ENCODE measurements at places on chromosomes 2 and 18. TPM values are rescaled to one million over a fixed set of nuclear protein-coding genes. Genes with fewer than 3 reads are reported as not detected.
A peak's percentile ranks its signal among the peaks of the same experiment; 100 is the strongest.

- DNase-seq: no peak
Observed at GRCh38 chr2:168255103-168255502, 7.7 kb upstream of the STK39 start.

DNA sequence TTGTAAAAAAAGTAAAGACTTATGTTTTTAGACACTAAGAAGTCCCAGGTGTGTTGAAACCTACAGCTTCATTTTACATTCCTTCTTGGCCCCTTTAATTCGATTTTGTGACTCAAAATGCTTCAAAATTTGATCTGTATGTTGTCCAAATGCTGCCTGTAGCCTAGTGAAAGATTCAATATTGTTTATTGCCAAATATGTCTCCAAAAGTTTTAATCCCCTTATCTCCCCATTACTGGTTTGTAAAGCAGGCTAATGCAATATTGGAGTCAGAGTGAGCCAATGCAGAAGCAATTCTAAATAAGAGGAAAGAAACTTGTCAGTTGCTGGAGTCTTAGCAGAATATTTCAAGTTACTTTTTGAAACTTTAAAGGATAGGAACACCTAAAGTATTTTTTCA, 287.0 kb upstream of the ZC3H15 start:
- DNase-seq: no peak

GRCh38 chr2:128791985-128792320, 473.3 kb upstream of the HS6ST1 start:
- DNase-seq: no peak

DNA sequence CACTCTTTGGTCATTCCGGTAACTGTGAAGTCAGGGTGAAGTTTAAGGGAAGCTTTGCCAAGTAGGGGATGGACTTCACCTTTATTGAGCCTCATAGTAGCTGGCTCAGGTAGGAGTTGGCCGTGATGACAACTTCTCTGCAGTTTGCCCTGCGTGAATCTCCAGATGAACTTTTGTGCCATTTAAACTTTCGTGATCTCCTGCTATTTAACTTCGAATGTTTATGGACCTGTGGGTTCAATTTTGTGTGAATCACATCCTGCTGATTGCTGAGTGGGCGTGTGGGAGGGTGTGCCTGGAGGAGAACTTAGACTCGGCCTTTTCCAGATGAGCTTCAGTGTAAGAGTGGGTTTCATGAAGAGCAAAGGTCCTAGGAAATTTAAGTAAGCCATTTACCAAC, 4.2 kb downstream of the UGT1A1 start:
- peak; percentile 42 for DNase-seq

GRCh38 chr2:64474121-64474571, 20.2 kb downstream of the LGALSL start:
- DNase-seq: no peak

DNA sequence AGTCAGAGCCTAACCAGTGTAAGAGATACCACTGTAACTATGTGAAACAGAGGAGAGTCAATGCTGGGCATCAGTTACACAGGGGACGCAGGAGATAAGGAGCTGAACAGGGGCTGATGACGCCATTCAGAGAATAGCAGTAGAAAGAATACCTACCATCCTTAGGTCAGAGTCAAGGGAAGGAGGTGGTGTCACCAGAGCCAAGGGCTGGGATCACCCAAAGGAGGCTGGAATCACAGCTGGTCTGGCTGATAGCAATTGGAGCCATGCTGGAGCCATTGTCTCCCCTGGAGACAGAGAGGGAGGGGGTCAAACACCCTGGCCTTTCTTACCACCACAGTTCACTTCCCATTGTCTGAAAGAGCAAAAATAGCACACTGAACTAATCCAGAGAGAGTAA, 37.3 kb upstream of the C18orf32 start:
- no peak for DNase-seq

GRCh38 chr2:241315879-241316631, at the start of gene SEPTIN2:
SEPTIN2 (plus strand) TSS chr2:241315925; CDS start chr2:241324233, 8,308 bp downstream.
- DNase-seq: no peak

GRCh38 chr2:64763126-64763525, 109.4 kb upstream of the SERTAD2 start:
- no peak for DNase-seq

DNA sequence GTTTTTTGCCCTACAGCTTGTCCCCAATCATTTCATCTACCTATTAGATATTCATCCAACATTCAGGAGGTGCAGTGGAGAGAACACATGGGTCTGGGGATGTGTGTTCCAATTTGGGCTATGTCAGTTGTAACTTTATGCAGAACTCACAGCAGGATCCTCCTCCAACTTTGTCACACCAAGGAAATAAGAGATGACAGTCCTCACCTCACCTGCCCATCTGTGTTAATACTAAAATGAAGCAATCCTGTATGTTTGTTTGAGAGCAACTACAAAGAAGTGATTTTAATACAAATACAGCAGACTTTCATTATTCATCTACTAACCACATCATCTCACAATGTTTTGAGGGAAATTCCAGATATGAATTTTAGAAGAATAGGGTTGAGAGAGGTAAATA, 126.7 kb downstream of the ARHGAP15 start:
- no peak for DNase-seq

Gene PIKFYVE
- polyA plus RNA-seq: 19.6 TPM

Gene TAF4B
- polyA plus RNA-seq: 0.40 TPM

Gene PLGLB1
- 0.56 TPM for polyA plus RNA-seq

Gene GKN2
- not detected for polyA plus RNA-seq

Gene KLHL14
- polyA plus RNA-seq: not detected

Gene RFX8
- 2.3 TPM for polyA plus RNA-seq

Gene ST8SIA3
- polyA plus RNA-seq: not detected

Measured in AG04450 (cell line).